Esophagus squamous epithelium (tissue), 5 donors: ENCODE measurements at places on chromosomes 7 and 10.

DNA sequence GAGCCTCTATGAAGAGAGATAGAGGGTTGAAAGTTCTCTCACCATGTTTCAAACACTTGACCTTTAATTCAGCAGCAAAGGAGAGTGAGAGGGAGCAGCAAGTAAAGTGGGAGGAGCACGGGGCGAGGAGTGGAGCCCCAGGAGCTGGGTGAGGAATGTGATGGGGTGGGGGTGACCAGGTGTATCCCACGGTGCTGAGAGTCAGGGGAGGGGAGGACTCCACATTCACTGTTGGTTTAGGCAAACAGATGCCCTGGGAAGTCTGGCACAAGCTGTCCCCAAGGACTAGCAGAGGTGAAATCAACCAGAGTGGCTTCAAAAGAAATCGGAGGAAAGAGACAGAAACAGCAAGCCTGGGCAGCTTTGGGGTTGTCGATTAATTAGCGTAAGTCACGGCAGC lies 101.8 kb upstream of the PITRM1 start:
- no peak for DNase-seq

- DNase-seq = no peak
These were observed 244.4 kb downstream of the ZWINT start for GRCh38 chr10:56116684-56117083.

DNA sequence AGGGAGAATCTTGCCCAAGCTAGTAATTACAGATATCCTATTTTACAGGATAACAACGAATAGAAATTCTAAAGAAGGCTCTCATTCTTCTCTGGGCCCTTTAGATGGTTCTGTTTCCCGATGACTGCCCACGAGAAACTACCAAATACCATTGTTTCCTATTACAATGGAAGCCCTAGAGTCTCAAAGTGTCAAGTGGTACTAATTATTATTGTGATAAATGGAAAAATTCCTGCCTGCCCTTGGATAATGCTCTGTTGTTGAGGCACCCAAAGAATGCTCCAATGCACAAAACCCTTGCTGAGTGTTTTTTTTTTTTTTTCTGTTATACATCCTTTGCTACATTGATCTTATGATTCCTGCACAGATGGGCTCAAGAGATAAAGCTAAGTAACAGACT lies 504.5 kb downstream of the XPNPEP1 start:
- no peak for DNase-seq

DNA sequence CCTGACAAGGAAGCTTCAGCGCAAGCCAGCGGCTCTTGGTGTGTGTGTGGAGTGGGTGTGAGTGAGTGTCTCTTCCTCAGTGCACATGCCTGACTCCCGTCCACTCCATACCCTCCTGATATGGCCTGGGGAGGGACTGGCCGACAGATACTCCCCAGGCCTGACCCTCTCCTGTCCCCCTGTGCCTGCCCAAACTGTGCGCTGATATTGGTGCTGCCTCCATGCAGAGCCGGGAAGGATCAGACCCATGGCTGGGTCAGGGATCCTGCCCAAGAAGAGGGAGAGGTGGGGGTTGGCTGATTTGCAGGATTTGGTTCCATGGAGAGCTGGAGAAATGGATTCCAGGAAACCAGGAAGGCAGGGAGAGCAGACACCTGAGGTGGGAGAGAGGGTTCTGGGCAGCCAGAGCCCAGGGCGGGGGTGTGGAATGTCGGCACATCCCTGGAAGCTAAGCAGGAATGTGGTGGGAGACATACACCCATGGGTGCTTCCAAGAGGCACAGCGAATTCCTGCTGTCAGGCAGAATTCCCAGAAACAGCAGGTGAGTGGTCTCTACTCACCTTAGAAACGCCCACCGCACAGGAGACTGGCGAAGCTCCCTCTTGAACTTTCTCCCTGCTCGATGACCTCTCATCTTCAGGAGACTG lies 6.3 kb downstream of the CALML5 start:
- DNase-seq = no peak

- DNase-seq = no peak
These were observed 214.6 kb upstream of the TMEM72 start for GRCh38 chr10:44696496-44696895.

DNA sequence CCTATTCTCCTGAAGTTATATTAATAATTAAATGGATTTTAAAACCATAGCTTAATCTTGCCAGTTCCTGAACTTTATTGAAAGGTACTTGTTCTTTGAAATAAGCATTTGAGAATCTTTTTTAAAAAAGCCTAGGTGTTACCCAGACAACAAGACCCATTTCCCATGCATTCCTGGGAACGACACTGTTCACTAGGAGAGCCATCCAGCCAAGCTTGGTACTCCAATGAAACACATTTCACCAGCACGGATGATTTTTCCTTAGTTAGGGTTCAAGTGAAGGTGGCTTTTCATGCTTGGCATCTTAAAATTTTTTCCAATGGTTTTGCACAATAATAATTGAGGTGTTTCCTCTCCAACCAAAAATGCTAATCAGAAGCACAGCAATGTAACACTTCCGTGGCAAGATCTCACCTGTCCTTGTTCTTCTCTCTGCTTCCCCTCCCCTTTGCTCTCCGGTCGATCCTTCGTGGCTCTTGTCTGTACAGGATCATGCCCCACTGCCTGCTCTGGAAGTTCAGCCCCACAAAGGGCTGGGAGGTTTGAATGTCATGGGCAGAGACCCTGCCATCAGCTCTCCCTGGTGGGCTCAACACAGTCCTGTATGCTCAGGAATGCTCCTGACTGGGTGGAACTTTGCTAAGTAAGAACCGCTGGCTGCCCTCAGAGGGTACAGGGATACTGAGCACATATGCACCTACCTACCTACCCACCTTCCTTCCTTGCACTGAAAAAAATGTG lies 69.7 kb upstream of the AQP1 start:
- DNase-seq = no peak

DNA sequence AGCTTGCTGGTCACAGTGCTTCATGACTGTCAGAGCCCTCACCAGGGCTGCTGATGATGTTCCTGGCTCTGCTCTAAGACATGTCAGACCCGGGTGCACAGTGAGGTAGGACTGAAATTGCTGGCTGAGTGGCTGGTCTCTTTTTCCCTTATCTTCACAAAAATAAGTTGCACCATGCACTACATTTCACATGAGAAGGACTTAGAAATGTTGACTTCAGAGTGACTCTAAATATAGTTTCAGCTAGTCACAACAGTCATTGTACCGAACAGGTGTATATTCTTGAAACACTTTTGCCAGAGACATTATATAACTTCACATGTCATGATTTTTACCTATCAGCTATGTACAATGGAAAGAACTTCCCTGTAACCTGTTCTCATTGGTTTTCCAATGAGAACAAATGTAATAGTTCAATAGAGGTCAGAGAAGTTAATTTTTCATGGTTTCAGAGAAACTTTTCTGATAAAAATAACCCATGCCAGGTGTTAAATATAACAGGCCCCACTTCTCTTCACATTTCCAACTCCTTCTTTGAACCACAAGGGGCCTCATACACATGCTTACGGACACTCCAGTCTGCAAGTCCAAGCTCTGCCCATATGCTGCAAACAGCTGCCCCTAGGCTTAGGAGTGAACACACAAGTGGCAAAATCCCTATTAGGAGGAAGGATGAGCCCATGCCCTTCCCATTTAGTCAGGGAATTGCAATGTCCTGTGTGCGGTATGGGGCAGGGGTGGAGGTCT lies 115.6 kb downstream of the CDK6 start:
- DNase-seq = no peak

- DNase-seq = no peak
These were observed 13.0 kb downstream of the DPY19L1 start for GRCh38 chr7:35024298-35024697.

- no peak for DNase-seq
These were observed 109.6 kb upstream of the SP4 start for GRCh38 chr7:21317966-21318915.

DNA sequence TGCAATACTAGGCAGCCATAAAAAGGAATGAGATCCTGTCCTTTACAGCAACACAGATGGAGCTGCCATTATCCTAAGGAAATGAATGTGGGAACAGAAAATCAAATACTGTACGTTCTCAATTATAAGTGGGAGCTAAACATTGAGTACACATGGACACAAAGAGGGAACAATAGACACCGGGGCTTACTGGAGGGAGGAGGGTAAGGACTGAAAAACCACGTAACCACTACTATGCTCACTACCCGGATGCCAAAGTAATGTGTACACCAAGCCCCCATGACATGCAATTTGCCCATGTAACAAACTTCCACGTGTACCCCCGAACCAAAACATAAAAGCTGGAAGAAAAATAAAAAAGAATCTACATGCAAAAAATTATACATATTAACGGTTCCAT lies 587.0 kb downstream of the PARD3 start:
- no peak for DNase-seq

GRCh38 chr10:45473126-45473525 lies 99.1 kb downstream of the ALOX5 start:
- no peak for DNase-seq

- no peak for DNase-seq
These were observed 28.8 kb upstream of the HECTD2 start for GRCh38 chr10:91381257-91381891.

- no peak for DNase-seq
These were observed 15.3 kb upstream of the CHST12 start for GRCh38 chr7:2387897-2388636.

- no peak for DNase-seq
These were observed 299.9 kb upstream of the ZMIZ1 start for GRCh38 chr10:78768876-78769275.

DNA sequence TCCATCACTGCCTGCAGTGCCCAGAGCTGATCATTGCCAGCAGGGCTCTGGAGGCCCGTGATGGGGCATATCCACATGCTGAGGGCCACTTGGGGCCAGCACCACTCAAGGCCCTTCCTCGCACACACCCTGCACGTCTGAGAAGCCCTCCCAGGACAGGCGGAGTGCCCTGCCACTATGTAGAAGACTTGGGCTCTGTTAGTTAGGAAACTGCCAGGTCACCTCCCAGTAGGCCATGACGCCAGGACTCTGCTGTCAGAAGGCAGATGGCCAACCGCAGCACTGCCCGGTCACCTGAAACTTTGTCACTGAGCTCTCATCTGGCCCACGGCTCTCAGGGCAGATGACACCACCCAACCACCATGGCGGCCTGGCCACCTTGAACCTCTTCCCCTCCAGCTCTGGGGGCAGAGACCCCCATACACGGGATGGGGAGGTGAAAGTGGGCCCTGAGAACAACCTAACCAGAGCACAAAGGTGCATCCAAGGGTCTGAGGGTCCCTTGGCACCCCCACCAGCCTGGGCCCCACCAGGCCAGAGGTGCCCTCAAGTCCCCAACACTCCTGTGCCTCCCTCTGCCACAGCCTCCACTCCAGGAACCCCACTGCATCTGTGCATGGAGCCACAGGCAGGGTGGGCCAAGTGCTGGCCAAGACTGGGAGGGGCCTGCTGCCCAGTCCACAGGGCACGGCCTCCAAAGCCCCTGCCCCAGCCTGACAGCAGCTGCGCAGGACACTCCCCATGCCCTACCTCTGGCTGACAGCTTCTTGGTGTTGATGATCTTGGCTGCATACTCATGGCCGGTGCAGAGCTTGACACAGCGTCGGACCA lies 41.8 kb downstream of the CAMK2B start:
- DNase-seq = no peak

DNA sequence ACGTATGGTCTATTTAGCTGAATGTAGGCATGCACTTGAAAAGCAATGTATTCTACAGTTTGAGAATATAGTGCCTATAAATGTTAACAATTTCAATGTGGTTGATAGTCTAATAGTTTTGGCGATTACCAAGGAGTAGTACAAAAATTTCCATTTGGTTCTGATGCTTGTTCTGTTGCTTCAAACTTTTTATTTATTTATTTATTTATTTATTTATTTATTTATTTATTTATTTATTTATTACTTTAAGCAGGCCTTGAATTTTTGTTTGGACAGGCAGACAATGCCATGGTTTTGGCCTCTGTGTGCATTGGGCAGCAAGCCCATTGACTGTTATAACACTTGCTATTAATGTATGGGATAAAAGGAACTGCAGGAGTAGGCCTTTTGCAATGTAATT lies 36.5 kb upstream of the MALRD1 start:
- DNase-seq = no peak

DNA sequence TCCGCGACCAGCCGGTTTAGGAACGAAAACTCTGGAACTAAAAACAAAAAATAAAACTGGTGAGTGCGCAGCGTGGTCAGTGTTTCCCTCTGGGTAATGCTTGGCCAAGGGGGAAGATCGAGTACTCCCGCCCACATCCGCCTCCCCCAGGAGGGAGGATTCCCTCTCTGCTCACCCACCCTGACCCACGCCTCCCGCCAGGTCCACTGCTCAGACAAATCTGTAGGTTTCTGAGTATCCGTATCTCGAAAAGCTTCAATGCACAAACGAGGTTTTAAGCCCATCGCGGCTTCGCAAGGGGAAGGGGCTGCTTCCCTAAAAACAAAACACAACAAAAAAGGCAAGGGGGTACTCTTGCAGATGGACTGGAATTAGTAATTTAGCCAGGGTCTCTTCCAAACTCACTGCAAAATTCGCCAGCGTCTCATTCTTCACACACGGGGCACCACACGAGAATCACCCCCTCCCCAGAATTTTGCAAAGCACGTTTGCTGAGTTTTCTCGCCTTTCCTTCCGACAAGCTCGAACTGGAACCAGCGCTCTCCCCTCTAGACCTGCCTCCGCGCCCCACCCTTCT lies 75.2 kb downstream of the INSIG1 start:
- DNase-seq = no peak

- DNase-seq = no peak
These were observed 2.8 kb downstream of the INHBA start for GRCh38 chr7:41700044-41700471.
